ENCODE measurements at places on chromosomes 3 and 15. TPM values are rescaled to one million over a fixed set of nuclear protein-coding genes. Genes with fewer than 3 reads are reported as not detected.

Gene LYZL4
- not detected for total RNA-seq

Gene SOX14
- not detected for total RNA-seq

Gene GOLGA8O
- total RNA-seq: 0.47 TPM

Gene ACP3
- total RNA-seq: 0.15 TPM

Gene ATP13A4
- total RNA-seq: not detected

Gene GPR149
- total RNA-seq: not detected

Gene RARRES1
- not detected for total RNA-seq

Gene NAALADL2
- total RNA-seq: 1.9 TPM

Gene AHSG
- not detected for total RNA-seq

Gene IQCH
- 2.1 TPM for total RNA-seq

Gene CCR4
- total RNA-seq: not detected

Gene OIP5
- total RNA-seq: 26.6 TPM

Gene GPR15
- total RNA-seq: not detected

- DNase-seq: no peak
Measured at GRCh38 chr3:183131186-183131725, 31.3 kb downstream of the LAMP3 start.

DNA sequence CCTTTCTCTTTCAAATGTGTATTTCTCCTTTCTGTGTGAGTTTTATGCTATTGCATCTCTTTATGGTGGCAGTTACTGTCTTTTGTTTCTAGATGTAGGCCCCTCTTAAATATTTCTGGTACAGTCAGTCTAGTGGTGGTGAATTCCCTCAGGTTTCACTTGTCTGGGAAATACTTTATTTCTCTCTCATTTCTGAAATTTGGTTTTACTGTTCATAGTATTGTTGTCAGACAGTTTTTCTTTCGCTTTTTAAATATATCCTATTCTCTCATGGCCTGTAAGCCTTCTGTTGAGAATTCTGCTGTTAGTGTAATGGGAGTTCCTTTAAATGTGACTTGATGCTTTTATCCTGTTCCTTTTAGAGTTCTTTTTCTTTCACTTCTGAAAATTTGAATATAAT is 874.0 kb downstream of the PLOD2 start:
- DNase-seq: no peak

GRCh38 chr15:98794211-98794610 is 145.9 kb downstream of the IGF1R start:
- DNase-seq: no peak

GRCh38 chr3:152452318-152452717 is 183.6 kb downstream of the MBNL1 start:
- DNase-seq: no peak

DNA sequence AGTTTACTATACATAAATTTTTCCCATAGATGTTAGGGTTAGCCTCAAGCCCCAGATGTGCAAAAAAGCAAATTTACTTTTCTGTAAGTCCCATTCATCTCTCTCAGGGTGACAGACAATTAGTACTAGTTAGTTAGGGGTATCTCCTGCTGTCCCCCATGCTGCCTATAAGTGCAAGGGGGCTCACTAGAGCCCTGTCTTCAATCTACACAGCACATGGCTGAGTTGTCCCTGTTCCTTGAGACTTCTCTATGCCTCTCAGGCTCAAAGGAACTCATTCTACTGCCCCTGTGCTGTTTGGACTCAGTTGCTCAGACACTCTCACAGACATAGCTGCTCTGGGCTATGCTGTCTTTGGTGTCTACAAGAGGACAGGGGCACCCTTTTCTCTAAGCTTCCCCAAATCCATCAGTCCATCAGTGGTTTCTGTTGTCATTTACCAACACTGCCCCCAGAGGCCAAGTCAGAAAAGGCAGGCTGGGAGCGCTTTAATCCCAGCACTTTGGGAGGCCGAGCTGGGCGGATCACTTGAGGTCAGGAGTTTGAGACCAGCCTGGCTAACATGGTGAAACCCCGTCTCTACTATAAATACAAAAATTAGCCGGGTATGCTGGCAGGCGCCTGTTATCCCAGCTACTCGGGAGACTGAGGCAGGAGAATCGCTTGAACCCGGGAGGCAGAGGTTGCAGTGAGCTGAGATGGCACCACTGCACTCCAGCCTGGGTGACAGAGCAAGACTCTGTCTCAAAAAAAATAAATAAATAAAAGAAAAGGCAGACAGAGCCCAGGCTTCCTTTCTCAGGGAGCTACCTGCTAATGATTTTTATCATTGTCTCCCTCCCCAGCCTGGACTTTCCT is 31.4 kb upstream of the PRTG start:
- peak; percentile 60 for DNase-seq

DNA sequence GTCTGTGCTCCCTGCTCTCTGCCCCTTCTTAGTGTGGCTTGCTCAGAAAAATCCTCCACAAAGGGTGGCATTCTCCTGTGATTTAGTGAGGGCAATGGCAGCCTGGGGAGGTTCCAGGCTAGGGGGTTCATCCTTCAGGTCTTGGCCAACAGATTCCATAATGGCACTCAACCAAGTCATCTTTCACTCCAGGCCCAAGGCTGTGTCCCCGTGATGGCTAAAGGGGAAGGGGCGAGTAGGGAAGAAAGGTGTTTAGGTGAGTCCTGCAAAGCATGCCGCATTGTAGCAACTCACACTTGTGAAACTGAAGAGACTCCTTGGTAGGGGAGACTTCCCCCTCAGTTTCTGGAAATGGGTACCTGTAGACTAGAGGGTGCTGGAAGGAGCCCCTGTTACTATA is 105.6 kb downstream of the THSD4 start:
- no peak for DNase-seq

DNA sequence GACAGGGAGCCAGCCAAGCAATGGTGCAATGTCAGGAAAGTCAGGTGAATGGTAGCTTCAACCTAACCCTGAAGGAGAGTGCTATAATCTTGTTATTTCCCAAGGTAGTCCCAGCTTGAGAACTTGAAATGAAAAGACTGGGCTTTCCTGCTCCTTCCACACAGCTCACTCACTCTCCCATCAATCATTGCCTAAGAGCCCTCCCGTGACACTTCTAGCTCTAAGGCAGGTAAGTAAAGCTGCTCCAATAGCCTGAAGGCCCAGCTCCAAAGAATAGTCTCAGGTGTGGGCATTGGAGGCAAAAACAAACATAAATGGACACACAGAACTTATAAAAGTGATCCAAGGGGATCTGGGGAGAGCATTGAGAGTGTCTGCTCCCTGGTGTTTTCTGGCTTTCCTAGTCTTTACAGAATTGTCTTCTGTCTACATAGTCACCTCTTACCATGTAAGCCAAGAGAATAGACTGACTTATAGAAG is 63.1 kb upstream of the TBC1D5 start:
- DNase-seq: no peak

- DNase-seq: no peak
Measured at GRCh38 chr15:63803106-63803886, 30.5 kb downstream of the HERC1 start.

GRCh38 chr3:16183601-16184270 is 9.3 kb downstream of the GALNT15 start:
- peak; percentile 54 for DNase-seq

DNA sequence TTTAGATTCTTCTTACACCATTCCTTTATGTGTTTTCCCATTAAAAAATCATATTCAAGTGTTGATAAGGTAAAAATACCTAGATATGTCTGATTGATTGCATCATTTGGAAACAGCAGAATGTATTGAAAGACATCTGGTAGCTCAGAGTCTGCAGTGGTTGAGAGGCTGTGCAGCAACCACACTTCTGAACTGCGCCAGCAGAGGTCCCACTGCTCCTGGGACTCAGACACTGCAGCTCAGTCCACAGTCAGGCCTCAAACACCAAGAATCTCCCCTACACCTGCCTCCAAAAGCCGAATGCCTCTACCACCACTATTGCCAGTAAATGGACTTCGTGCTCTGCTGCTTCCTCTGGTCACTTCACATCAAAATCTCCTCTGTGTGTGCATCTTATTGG is 176.9 kb upstream of the LMCD1 start:
- DNase-seq: peak; percentile 58

- no peak for DNase-seq
Measured at GRCh38 chr3:49831341-49831740, 17.6 kb upstream of the UBA7 start.

DNA sequence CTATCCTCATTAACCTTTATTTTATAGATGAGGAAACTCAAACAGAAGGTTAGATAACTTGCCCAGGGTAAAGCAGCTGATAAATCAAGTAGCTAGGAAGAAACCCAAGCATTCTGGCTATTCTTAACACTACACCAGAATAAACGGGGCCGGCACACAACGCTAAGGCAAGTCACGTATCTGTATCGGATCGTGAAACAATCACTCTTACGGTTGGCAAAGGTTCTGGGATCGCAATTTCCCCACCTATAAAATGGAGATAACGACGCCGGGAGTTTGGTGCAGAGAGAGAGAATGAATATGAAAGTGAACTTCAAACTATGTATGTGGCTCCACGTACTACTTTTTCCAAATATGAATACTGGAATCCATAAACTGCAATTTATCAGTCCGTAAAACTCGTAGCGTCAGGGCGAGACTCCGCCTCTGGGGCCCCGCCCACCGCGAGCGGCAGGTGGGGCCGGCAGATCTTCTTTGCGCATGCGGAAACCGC is 252 bp upstream of the ARMC8 start:
- peak; percentile 81 for DNase-seq

- peak; percentile 20 for DNase-seq
Measured at GRCh38 chr3:177538750-177539730, 341.8 kb upstream of the TBL1XR1 start.

GRCh38 chr3:69385723-69386555 is at the start of gene FRMD4B:
Gene FRMD4B, minus strand, starts transcription at chr3:69386088. Its CDS starts 99 bp downstream, at chr3:69385989.
- DNase-seq: peak; percentile 8

- no peak for DNase-seq
Measured at GRCh38 chr3:37856381-37856780, 5.3 kb upstream of the CTDSPL start.

DNA sequence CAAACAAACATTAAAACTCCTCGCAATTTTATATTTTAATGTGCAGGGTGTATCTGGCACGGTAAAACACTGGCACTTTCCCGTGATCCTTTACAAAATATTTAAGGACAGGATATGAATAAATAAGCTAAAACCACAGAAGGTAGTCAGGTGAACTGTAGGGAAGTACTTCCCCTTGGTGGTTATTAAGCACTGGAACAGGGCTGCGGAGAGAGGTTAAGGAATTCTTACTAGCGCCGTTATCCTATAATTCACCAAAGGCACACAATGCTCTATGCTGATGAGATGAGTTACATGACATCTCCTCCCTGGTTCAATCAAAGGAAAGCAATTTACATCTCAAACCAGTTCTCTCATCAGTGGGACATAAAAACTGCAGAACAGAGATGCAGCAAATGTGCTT is 289.8 kb downstream of the ZBTB20 start:
- DNase-seq: no peak
